ENCODE measurements at places on chromosomes 7 and 10. TPM values are rescaled to one million over a fixed set of nuclear protein-coding genes. Genes with fewer than 3 reads are reported as not detected.

GRCh38 chr10:68877482-68878110 is 23.5 kb upstream of the DDX50 start:
- H3K27me3 ChIP-seq, result peaks cover 7% of the 10 kb centered on the region
- H3K4me3 ChIP-seq, result no peak overlapping the region
- no peak overlapping the region for H3K27ac ChIP-seq
- DNase-seq, result no peak
- no peaks in the 10 kb centered on the region for H3K4me1 ChIP-seq

GRCh38 chr10:1411956-1412355 is 325.4 kb downstream of the ADARB2 start:
- H3K27ac ChIP-seq, result no peak overlapping the region
- no peaks in the 10 kb centered on the region for H3K36me3 ChIP-seq
- DNase-seq, result no peak
- peaks cover 8% of the 10 kb centered on the region for H3K27me3 ChIP-seq
- no peaks in the 10 kb centered on the region for H3K4me1 ChIP-seq

DNA sequence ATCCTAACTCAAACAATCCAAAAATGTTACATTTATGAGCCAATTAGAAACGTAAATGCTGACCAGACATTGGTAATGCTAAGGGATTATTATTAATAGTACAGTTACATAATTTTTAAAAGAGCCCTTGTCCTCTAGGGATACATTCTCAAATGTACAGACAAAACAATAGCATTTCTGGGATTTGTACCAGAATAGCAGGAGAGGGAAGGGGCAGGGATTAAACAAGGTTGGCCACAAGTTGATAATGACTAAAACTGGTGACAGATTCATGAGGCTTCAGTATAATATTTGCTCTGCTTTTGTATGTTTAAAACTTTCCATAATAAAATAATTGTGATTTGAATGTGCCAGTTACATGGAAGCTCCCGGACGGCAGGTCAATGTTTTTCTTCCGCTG is 27.0 kb downstream of the HSPA12A start:
- no peaks in the 10 kb centered on the region for H3K4me1 ChIP-seq
- peaks cover 22% of the 10 kb centered on the region for H3K27me3 ChIP-seq
- H3K27ac ChIP-seq, result no peak overlapping the region

Gene LBX1
- not detected for total RNA-seq
